ENCODE measurements at places on chromosomes 13 and 19.

DNA sequence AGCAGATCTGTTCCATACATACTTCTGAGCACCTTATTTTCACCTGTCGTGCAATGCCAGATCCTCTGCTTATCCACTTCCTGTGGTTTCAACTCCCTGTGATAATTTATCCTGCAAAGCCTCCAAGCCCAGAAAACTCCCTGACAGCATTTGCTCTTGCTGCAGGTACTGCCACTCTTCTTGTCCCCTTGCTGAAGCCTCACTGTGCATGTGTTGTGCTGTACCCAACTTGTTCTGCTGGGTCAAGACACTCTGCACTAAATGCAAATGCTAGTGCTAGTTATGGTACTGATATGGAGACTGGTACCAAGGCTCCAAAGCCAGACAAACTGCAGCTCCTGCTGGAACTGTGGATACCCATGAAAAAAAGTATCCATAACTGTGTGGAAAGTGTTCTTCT, 315.4 kb upstream of the MIR17HG start:
- DNase-seq, result no peak

DNA sequence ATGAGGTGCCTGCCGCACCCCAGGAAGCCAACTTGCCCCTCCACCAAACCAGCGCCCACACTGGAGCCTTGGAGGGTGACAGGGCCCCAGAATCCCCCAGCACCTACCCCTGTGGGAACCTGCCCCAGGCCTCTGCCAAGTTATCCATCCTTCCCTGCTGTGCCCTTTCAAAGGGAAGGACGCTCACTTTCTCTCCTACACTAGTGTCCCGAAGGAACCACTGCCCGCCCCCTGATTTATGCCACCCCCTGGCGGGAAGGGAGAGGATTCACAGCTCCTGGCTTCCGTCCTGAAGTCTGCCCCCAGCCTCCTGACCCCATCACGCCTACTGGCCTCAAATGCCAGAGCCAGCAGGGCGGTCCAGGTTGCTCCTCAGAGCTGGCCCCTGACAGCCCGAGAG, 1.4 kb downstream of the EVI5L start:
- DNase-seq, result no peak

DNA sequence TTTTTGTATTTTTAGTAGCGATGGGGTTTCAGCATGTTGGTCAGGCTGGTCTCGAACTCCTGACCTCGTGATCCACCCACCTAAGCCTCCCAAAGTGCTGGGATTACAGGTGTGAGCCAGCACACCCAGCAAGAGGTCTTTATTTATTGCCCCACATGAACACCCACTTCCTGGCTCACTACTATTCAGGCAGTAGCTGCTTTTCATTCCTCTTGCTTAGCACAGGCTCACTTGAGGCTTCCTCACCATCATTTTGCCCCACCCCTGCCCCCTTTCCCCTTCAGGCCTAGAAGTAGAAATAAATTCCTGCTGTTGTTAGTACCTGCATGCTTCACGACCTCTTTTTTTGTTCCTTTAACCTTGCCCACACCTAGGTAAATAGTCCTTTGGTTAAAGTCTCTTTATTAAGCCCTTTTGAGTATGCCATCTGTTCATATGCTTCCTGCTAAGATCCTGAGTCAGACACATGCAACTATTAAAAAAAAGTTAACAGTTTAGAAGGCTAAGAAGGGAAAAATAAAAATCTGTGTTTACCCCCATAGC, 33.5 kb upstream of the ITM2B start:
- no peak for DNase-seq

- DNase-seq, result no peak
Measured at GRCh38 chr13:98307463-98308085, 130.5 kb upstream of the RNF113B start.

DNA sequence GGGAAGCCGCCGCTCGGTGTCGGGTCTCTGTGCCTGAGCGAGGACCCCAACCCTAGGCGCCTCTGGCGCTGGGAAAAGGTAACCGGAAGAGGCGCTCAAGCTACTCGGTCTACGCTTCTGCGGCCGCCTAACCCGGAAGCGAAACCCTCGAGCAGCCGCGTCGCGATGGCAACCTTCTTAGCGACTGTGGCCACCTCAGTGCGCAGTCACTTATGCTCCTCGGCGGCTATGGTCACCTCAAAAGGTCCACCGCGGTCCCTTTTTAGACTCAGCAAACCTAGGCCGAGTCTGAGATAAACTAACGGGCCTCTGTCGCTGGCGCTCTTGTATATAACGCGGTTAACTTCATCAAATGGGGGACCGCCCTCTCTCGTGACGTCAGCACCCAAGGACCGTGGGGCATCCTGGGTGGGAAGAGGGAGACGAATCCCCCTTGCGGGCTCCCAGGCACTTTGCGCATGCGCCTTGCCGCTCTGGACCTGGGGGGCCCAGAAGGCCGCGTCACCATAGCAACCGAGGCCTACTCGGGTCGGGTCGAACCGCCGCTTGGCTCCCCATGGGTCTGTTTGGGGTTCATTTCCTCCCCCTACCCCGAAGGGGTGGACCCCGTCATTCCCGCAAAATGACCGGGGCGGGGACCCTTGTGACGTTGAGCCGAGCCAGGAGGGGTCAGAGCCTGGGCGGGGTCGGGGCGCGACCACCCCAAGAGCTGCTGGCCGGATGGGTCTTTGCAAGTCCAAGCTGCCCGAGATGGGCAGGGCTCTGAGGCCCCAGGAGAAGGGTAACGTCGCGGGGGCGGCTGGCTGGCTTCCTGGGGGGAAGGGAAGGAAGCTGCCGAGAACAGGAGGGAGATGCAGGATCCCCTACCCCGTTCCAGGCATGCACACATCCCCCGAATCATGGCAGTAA, at the start of gene GTF2F1:
Gene GTF2F1 (minus strand): TSS at position 91 of the 909 bp plus-strand sequence. CDS start 169 bp downstream, outside the sequence.
- peak; percentile 93 for DNase-seq

GRCh38 chr13:51625555-51626345, 41.5 kb downstream of the WDFY2 start:
- no peak for DNase-seq

DNA sequence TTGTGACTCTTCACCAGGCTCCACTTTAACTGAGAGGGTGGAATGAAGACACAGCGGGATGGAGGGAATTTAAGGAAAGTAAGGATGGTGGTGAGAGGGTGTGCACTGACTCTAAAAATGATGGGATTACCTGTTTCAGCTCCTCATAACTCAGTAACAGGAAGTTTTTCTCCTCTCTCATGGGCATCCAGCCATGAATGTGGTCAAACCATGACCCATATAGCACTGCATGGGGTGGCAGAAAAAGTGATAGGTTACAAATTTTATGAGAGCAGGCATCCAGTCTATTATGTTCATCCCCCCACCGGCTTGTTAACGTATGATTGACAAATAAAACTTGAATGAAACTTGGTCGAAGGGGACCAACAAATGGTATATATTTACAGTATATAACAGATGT, 7.2 kb downstream of the SULT2A1 start:
- no peak for DNase-seq

GRCh38 chr19:1360818-1361461, 22.8 kb upstream of the NDUFS7 start:
- no peak for DNase-seq

DNA sequence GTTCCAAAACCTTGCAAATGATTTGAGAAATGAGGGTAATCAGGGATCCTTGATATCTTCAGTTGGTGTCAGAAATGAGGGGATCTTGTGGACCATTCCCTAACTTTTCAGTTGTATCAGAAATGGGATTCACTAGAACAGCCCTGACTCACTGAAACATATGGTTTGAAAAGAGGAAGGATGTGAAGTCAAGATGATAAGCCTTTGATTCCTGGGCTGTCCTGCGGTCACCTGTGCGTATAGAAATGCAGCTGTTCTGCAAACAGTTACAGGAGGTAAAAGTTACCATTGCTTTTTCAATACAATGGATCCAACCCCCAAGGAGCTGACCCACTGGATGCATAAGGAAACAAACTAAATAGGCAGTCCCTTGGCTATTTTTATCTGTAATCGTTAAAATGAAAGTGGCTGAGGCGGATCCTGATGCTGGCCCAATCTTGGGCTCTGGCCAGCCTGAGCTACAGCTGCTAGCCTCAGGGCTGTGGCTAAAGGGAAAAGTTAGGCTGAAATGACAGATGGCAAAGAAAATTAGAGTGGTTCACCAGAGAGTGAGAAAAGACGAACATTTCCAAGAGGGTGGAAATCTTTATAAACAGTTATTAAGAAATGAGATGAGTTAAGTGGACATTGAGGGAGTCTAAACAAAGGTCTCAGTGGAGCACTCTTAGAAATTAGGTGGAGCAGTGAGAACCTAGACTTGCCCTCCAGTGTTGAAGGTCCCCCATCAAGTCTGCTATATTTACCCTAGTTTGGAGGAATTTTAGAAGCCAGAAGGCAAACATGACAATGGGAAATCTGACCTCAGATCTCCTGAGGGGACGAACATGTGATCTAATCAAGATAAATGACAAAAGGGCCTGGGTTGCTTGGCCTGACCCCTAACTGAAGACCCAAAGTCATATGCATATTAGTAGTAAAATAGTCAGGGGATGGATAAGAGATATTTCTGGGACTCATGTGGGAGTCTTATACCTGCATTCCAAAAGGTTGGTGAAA, 7.6 kb downstream of the SIGLECL1 start:
- DNase-seq, result no peak

DNA sequence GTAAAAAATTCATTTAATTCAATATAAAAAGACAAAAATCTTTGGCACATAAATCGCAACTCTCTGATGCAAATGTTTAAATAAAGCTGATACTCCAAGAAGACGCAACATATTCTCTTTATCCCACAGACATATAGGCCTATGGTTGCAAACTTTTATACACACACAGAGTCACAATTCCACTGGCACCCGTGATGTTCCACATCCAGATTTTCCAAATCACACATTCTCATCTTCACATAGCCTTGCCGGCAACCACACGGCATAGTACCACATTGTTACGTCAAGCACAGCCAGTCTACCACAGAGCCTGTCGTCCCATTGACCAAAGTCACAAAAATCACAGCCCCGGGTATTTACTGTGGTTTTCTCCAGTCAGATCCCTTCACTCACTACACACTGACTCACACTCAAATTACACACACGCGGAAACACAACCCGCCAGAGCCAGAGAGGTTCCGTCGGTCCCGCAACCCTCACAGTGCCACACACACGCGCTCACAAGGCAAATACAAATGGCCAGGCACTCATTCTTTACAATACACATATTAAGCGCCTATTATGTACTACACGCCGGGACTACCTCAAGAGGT, 546 bp upstream of the ZNF546 start:
- DNase-seq, result peak; percentile 25

DNA sequence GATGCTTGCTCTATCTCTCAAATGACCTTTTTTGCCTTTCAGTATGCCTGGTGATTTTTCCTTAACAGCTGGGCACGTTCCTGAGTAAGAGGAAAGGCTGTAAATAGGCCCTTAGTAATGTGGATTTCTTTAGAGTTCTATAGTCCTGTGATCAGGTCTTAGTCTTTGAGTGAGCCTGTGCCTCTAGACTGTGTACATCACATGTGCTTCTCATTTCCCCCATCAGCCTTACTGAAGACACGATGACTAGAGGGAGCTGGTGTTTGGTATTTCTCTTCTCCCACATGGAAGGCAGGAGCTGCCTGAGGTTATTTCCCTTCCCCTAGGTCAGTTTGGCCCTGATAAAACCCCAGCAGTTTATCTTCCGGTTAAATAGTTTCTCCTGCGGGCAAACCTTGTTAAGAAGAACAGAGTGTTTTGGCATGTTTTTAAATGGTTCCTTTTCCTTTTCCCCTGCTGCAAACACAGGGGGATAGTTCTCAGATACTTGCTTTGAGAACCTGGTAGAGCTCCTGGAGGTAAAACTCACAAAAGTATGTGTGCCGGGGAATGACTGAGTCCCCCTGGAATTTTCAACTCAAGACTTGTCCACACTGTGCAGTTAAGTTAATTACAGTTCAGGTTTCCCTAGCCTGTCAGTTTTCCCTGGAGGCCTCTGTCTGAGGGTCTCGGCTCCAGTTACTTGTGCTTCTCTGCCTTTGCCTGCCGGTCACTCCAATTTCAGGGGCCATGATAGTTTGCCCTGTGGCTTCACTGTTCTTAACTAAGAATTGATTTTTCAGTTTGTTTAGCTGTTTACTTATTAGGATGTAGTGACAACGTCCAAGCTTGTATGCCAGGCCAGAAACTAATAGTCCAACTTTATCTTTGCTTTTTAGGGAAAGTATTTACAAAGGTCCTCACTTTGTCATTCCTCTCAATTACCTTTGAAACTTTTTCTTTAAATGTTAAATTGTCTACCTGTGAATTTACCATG, 94.4 kb downstream of the URI1 start:
- DNase-seq, result no peak

- DNase-seq, result no peak
Measured at GRCh38 chr19:6768236-6768785, 1.1 kb upstream of the SH2D3A start.

GRCh38 chr13:74073274-74073673, 60.9 kb downstream of the KLF12 start:
- DNase-seq, result no peak

- DNase-seq, result no peak
Measured at GRCh38 chr13:23921451-23921888, 24.2 kb upstream of the C1QTNF9B start.

- DNase-seq, result no peak
Measured at GRCh38 chr19:10412257-10412977, 7.9 kb upstream of the PDE4A start.

- DNase-seq, result no peak
Measured at GRCh38 chr13:77836423-77836822, 82.2 kb downstream of the EDNRB start.

GRCh38 chr13:79593121-79593520, 112.2 kb downstream of the NDFIP2 start:
- DNase-seq, result no peak

- no peak for DNase-seq
Measured at GRCh38 chr13:99386911-99387788, 80.0 kb upstream of the GPR183 start.

- DNase-seq, result no peak
Measured at GRCh38 chr19:33432015-33432414, 58.5 kb downstream of the CEBPG start.

- no peak for DNase-seq
Measured at GRCh38 chr19:32519023-32519422, 62.0 kb upstream of the PDCD5 start.

DNA sequence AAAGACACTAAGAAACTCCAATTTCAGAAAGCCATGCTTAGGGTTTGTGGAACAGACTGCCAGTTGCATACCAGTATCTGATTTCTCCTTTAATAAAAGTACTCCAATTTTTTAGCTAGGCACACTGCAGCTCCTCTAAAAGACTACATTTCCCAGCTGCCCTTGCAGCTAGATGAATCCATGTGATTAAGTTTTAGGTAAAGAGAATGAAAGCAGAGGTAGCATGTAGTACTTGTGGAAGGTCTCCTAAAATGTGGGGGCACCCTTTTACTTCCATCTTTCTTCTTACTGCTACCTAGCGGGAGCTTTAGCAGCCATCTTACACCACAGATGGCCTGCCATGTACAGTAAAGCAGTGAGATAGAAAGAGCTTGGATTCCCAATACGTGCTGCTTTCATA, 33.0 kb upstream of the TSC22D1 start:
- no peak for DNase-seq

- DNase-seq, result no peak
Measured at GRCh38 chr19:17385878-17386611, 8.0 kb downstream of the CCDC194 start.

- no peak for DNase-seq
Measured at GRCh38 chr13:87444135-87444534, 227.0 kb upstream of the SLITRK5 start.

Data from NCI-H2171 (cell line).